ENCODE measurements at places on chromosomes 13 and 19.
A peak's percentile ranks its signal among the peaks of the same experiment; 100 is the strongest.

- no peak for DNase-seq
These were observed 10.8 kb downstream of the ALOX5AP start for GRCh38 chr13:30745906-30746686.

DNA sequence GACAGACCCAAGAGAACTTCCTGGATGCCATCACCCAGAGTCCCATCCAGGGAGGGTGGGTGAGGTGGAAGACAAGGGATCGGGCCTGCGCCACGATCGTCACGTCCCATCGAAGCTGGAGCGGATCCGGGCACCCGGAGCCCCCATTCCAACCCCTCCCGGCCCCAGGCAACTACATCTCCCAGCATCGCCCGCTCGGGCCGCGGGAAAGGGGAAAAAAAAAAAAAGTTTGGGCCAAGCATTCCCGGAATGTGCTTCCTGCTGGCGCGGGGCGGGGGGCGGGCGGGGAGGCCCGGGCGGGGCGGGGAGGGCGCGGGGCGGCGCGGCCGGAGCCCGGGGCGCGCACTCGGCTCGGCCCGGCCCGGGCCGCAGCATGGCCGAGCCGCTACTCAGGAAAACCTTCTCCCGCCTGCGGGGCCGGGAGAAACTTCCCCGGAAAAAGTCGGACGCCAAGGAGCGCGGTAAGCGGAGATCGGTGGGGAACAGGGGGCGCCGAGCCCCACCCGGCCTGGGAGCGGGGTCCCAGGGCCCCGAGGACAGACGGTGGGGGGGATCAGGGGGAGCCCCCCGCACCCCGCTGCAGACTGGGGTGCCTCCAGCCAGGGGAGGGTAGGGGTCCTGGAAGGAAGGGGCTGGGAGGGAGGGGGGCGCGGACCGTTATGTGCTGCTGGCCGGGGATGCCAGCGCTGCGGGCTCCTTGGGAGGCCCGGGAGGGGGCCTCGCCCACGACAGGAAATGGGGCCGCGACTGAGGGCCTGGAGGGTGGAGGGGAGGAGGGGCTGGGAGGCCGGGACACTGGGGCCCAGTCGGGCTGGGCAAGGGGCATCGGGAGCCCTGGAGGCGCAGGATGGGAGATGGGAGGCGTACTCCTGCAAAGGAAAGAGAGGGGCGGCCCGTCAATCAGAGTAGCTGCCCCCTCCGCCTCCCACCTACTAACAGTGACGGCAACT lies at the start of gene SYDE1:
TSS of gene SYDE1 (plus strand) at position 341 of the 950 bp plus-strand sequence. CDS start at position 374, 33 bp downstream.
- DNase-seq: no peak

- no peak for DNase-seq
These were observed 31.6 kb downstream of the SHISA2 start for GRCh38 chr13:26019881-26020870.

DNA sequence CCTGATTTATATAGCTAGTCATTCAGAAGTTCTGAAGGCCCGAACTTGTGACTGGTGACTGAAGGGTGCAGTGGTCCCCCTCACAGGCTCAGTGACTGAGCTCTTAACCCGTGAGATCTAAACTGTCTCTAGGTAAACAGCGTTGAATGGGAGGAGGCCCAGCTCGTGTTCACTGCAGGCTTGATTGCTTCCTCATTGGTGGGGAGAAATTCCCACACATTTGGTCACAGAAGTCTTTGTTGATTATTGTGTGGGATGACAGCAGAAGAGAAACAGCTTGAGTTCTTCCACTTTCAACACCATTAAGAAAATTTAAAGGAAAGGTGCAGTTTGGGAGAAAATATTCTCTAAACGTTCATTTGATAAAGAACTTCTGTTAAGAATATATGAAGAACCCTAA lies 1178.0 kb downstream of the UQCRFS1 start:
- no peak for DNase-seq

DNA sequence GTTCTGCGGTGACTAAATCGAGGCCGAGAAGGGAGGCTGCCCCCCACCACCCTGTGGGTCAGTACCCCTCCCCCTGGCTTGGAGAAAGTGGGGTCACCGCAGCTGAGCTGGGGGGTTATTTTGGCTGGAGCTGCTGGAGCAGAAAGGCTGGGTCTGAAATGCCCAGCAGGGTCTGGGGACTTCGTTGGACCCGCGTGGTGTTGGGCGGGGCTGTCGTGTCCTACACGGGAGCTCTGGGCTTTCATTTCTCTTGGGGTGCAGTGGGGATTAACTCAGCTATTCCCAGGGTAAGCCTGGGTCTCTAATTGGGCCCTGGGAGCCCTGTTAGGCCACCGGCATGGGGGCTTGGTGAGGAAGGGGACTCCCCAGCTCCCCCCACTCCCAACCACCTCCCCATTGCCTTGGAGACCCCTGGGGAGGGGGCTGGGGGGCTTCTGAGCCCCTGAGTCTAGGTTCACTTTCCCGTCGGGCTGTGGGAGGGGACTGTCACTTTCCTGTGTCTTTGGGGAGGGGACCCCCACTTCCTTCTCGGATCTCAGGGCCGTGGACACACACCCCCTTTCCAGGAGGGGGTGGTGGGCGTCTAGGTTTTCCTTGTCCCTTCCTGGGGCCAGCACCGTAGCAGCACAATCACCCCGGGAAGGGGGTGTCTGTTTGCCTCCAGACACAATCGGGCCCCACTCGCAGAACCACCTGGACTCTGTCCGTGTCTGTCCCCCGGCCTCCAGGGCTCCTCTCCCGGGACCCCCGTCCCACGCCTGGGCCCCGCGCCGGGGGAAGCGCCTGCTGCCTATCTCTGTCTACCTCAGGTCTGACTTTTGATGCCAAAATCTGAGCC lies 10.2 kb upstream of the WDR18 start:
- no peak for DNase-seq

- DNase-seq: no peak
These were observed 399.0 kb downstream of the PCDH9 start for GRCh38 chr13:66830940-66831716.

DNA sequence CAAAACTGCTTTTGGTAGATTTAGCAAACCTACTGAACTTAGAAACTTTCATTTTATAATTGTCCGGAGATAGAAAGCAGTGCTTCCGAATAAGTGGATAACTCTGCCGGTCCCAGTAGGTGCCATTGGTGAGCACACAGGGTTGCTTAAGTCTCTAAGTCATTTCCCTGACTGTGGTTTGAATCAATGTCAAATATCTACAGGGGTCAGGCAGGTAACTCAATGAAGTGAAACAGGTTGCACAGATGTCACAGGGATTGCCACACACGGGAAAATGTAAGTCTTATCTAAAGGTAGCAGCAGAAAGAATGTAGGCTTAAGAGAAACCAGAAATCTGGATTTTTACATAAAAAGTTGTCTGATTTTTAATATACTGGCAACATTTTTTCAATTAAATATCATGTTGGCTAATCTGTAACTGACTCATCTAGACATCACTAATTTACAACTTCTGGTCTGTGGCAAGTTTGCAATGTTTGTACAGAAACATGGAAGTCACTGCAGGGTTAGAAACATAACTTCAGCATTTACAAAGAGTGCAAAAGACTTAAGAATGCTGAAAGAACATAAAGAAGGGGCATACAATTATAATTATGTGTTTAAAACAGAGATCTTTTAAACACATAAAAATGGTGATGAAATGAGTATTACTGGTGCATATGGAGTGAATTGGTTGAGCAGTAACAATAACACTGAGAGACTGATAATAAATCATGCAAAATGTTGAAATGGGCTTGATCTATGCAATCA lies 14.3 kb upstream of the LRRC63 start:
- no peak for DNase-seq

GRCh38 chr19:41273076-41273475 lies 8.9 kb downstream of the HNRNPUL1 start:
- no peak for DNase-seq

- peak; percentile 86 for DNase-seq
These were observed 128.8 kb downstream of the ZDHHC20 start for GRCh38 chr13:21330126-21330861.

DNA sequence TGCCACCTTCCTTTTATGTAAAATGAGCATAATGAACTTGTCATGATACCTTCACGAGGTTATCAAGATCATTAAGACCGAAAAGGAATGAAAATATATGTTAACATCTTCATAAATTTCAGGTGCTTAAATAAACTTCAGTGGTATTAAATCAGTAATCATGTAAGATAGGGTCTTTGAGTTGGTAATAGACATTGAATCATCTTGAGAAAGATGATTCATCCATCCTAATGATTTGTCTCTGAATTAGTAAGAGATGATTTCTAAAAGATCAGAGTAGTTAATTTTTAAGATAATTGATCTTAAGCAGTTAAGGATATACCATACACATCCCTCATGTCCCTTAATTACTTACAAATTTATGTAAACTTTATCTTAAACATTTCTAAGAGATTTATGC lies 52.0 kb downstream of the COG3 start:
- DNase-seq: peak; percentile 17

GRCh38 chr19:5058521-5059212 lies 89.8 kb downstream of the KDM4B start:
- DNase-seq: no peak

DNA sequence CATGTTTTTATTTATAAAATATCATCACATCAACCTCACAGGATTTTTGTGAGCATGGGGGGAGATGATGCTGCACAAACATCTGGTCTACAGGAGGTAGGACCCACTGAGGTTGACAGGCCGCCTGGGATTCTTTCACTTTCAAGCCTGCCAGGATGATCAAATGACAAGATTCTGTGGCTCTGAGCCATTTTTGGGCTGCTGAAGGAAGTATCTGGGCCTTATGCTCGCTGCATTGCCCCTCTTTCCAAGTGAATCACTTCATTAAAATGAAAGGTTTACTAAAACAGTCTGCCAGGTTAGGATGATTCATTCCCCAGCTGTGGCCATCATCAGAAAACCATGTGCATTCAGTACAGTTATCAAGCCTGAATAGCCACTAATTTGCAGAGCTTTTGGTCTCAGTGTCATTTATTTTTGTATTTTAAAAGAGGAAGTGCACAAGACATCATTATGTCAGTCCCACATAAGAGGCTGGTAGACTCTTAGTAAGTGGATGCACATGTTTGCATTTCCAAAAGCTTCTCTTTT lies 34.4 kb downstream of the STARD13 start:
- DNase-seq: peak; percentile 1

- DNase-seq: no peak
These were observed 77.2 kb downstream of the TBC1D4 start for GRCh38 chr13:75404726-75405125.

- DNase-seq: no peak
These were observed 857.2 kb downstream of the SLITRK1 start for GRCh38 chr13:83024955-83025594.

GRCh38 chr19:22052644-22053013 lies 345 bp downstream of the ZNF257 start:
- peak; percentile 20 for DNase-seq

GRCh38 chr19:57244513-57244912 lies 4.1 kb downstream of the ZNF805 start:
- DNase-seq: no peak

- no peak for DNase-seq
These were observed 100.2 kb upstream of the SIAH3 start for GRCh38 chr13:45951724-45952123.

GRCh38 chr13:78764665-78765064 lies 105.7 kb upstream of the OBI1 start:
- no peak for DNase-seq

GRCh38 chr19:40398417-40399131 lies 8.6 kb upstream of the HIPK4 start:
- peak; percentile 70 for DNase-seq

DNA sequence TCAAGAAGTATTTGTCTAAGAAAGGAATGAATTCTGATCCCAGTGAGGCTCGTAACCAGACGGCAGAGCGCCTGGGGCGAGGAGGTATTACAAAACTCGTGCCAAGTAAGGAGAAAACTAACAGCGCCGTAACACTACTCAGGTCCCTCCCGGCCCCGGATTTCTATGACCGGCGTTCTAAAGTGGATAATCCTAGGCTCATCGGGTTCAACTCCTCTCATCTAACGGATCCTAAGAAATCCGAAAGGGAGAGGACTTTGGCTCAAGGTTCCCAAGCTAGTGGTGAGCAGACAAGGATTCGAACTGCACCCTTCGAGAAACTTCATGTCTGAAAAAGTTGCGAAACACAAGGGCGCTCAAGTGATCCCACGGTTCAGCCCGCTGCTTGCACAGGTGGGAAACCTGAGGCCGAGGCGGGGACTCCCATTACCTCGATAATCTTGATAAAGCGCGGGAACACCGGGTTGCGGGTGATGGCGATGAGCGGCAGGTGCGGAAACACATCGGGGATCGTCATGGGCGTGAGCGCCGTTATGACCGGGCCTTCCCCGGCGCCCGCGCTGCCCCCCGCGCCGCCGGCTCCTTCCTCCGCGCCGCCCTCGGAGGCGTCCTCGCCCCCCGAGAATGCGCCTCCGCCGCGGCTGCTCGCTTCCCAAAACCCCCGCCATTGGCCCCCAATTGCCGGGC lies 529 bp downstream of the LONP1 start:
- no peak for DNase-seq

DNA sequence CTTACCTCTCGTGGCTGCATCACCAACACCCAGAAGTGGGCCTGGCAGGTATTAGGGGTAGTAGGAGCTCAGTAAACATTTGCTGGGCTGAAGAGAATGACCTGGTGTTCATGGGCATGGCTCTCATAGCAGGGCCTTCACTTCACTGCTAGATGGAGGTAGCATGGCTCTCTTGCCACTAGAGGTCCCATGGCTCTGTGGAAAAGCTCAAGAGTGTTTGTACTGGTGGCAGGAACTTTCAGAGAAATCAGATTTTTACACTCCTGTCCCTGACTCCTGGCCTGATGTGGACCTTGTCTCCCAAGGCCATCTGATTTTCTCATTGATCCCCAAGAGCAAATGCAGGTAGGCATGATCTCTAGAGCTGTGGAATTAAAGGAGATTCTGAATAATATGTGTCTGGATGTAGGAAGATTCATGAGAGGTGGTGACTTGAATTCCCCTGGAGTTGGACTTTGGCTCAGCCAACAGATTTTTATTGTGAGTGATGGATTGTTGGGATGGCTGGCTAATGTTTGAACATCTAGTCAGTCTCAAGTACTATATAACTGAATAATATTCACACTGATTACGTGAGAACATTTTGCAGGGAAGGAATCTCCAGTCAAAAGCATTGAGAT lies 5.7 kb downstream of the ZNF574 start:
- peak; percentile 42 for DNase-seq
